Osteoblast (primary cell): ENCODE measurements at places on chromosomes 11 and 22. TPM values are rescaled to one million over a fixed set of nuclear protein-coding genes. Genes with fewer than 3 reads are reported as not detected.

Gene CADM1
- 71.6 and 86.5 TPM in 2 replicates for total RNA-seq

Gene MS4A3
- total RNA-seq = not detected in 2 replicates

Gene MMP13
- 1.8 and 2.5 TPM in 2 replicates for total RNA-seq

DNA sequence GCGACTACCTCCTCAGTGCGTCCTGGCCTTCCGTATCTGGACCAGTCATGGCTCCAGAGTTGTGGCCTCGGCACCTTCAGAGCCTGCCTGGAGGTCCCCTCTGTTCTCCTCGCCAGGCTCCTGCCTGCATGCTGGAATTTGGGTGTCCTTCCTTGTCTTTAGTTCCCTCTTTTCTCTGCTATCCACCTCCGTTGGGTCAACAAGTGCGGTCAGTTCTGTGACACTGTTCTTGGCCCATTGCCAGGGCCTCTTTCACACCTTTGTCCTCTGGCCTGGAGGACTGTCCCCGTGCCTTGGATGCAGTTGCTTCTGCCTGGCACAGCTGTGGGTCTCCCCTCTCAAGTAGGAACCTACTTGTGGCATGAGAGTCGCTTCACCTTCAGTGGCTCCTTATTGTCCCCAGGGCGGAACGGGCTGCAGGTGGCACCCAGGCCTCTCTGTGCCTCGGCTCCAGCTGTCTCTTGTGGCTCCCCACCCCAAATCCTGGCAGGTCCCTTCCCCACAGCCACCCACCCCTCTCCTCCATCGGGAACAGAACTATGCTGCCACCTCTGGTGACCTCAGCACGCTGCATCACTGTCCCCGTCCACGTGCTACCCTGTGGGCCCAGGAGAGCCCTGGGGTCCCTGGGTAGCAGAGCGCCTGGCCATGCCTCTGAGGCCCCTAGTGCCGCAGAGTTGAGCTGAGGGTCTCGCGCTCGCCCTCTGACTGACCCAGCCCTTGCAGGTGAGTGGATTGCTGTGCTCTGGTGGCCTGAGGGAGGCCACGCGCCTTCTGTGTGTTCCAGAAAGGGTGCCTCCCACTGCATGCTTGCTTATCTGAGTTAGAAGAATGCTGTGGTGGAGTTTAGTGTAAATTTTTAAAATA, 4.7 kb downstream of the DGCR8 start:
- no peak overlapping the region for H3K4me3 ChIP-seq
- H3K4me1 ChIP-seq = peaks cover 18% of the 10 kb centered on the region
- no peaks in the 10 kb centered on the region for H3K27me3 ChIP-seq
- H3K36me3 ChIP-seq = peaks cover 43% of the 10 kb centered on the region
- peak; percentile 82 for DNase-seq

DNA sequence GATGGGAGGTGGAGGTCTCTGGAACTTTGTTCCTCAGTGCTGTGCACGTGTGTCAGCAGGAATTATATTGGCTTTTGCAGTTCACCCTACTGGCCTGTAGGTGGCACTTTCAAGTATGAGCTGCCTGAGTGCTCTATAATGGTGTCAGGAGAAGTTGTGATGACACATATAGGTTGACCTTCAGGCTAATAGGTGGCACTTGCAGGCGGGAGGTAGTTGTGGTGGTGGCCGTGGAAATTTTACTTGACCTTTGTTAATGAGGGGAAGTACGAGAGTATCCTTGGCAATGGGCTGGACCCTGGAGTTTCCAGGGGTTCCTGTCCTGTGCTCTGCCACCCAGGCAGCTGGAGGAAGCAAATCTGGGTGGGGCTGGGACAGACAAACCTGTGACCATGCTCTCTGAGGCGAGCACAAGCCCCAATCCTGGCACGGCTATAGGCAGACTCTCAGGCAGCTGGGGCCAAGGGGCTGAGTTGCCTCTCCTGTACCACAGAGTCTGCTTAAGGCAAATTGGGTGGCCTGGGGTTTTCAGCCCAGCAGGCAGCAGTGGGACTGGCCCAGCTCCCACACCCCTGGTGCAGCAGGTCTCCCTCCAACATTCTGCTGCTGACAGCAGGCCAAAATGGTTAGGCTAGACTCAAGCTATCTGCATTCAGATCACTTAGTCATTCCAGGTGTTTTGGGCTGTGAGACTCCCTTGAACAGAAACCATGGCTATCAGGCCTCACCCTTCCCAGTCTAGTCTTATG, 147.5 kb upstream of the CTSC start:
- no peak overlapping the region for H3K4me3 ChIP-seq
- H3K27me3 ChIP-seq = no peaks in the 10 kb centered on the region
- no peaks in the 10 kb centered on the region for H3K36me3 ChIP-seq
- H3K27ac ChIP-seq = no peak overlapping the region
- DNase-seq = peak; percentile 55

Gene KRTAP5-10
- total RNA-seq = 0.36 TPM in 1 of 2 replicates, not detected in the other

- no peak overlapping the region for H3K4me3 ChIP-seq
- no peaks in the 10 kb centered on the region for H3K36me3 ChIP-seq
- H3K27ac ChIP-seq = no peak overlapping the region
- no peaks in the 10 kb centered on the region for H3K4me1 ChIP-seq
- H3K27me3 ChIP-seq = no peaks in the 10 kb centered on the region
These were observed 265.3 kb upstream of the ANO5 start for GRCh38 chr11:21927628-21928027.

GRCh38 chr22:21818487-21819182, 48.8 kb downstream of the MAPK1 start:
- peaks cover 20% of the 10 kb centered on the region for H3K4me1 ChIP-seq
- peak; percentile 46 for DNase-seq
- peak overlapping the region; percentile 93 for H3K27ac ChIP-seq
- no peaks in the 10 kb centered on the region for H3K27me3 ChIP-seq
- no peaks in the 10 kb centered on the region for H3K36me3 ChIP-seq

GRCh38 chr11:126578021-126578420, 222.5 kb downstream of the ST3GAL4 start:
- H3K4me1 ChIP-seq = no peaks in the 10 kb centered on the region
- no peak overlapping the region for H3K4me3 ChIP-seq
- no peak for DNase-seq
- H3K27ac ChIP-seq = no peak overlapping the region
- no peaks in the 10 kb centered on the region for H3K36me3 ChIP-seq
